C1 segment of cervical spinal cord (tissue), 14 donors: ENCODE measurements at places on chromosomes 1 and 21.

DNA sequence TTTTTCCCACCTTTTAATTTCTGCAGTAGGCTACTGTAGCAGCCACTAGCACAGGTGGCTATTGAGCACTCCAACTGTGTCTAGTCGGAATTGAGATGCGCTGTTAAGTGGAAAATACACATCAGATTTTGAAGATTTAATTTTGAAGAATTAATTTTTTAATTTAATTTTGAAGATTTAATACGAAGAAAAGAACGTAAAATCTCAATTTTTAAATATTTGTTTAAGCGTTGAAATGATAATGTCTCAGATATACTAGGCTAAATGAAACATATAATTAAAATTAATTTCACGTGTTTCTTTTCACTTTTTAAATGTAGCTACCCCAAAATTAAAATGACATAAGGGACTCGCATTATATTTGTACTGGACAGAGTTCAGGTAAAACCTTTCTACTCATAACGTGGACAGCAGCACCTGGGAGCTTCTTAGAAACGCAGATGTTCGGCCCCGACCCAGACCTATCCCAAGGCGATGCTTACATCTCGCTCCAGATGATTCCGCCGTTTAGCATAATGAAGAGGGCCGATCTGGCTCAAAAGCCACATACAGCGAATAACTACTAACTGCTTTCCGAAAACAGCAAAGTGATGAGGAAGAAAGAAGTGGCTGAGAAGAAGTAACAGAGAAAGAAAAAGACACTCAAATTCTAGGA is 717 bp downstream of the CRYZL1 start:
- no peak for DNase-seq

GRCh38 chr21:38869196-38869595 is 63.5 kb downstream of the ETS2 start:
- no peak for DNase-seq

GRCh38 chr1:53162621-53163020 is 20.2 kb upstream of the SLC1A7 start:
- DNase-seq = no peak

DNA sequence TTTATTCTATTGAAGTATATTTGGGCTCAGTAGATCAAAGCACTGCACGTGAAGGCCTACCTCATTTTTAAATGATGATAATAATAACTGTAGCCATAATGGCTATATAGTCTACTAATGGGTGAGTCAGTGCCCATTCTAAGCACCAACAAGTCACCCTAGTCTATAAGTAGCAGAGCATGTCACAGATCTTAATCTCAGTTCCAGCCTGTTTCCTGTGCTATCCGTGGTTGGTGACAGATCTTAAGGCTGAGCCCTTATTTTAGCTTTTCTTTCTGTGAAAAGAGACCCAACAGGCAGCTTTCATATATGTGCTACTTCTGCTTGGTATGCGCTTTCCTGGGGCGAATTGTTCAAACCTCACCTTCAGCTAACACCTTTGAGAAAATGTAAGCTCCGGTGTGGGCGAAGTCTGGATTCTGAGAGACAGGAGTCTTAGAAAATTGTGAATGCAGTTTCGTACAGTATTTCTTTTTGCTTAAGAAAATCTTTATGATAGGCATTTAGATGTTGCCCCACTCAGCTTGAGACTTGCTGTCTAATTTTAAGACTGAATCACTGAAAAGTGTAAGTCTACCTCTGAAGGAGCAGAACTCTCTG is 59.6 kb downstream of the FMN2 start:
- DNase-seq = no peak

- peak; percentile 72 for DNase-seq
Observed at GRCh38 chr1:155961937-155962336, 16.4 kb downstream of the ARHGEF2 start.

GRCh38 chr1:160951443-160952128 is 3.0 kb downstream of the ITLN2 start:
- DNase-seq = peak; percentile 24

DNA sequence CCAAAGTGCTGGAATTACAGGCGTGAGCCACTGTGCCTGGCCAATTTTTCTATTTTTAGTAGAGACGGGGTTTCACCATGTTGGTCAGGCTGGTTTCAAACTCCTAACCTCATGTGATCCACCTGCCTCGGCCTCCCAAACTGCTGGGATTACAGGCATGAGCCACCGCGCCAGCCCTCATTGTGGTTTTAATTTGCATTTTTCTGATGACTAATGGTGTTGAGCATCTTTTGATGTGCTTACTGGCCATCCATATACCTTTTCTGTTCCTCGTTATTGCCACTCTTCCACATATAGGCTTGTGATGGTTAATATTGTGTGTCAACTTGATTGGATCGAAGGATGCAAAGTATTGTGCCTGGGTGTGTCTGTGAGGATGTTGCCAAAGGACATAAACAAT is 17.4 kb upstream of the ENAH start:
- no peak for DNase-seq

GRCh38 chr1:31767225-31767624 is 3.1 kb upstream of the ADGRB2 start:
- DNase-seq = no peak

GRCh38 chr1:235736263-235736662 is 86.7 kb upstream of the GNG4 start:
- DNase-seq = no peak

DNA sequence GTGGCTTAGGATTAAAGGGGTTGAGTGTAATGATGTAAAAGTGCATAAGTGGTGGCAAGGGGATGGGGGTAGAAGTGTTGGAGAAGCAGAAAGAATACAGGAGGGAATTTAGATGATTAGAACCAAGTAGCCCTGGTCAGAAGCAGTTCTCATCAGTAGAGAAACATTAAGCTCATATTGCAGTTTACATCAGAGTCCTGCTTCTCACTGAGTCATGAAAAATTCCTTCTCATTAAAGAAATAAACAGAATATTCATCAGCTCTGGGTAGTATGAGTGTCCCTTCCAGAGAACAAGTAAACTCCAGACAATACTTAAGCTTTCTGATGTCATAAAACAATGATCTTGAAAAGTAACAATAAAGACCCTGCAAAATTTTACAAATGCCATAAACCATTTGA is 36.5 kb downstream of the LRRIQ3 start:
- DNase-seq = no peak

GRCh38 chr1:206074839-206075238 is 21.9 kb downstream of the RHEX start:
- DNase-seq = no peak
